ENCODE measurements at places on chromosomes 5 and 9.

GRCh38 chr5:117497601-117498000 lies 923.0 kb upstream of the SEMA6A start:
- no peak for DNase-seq

DNA sequence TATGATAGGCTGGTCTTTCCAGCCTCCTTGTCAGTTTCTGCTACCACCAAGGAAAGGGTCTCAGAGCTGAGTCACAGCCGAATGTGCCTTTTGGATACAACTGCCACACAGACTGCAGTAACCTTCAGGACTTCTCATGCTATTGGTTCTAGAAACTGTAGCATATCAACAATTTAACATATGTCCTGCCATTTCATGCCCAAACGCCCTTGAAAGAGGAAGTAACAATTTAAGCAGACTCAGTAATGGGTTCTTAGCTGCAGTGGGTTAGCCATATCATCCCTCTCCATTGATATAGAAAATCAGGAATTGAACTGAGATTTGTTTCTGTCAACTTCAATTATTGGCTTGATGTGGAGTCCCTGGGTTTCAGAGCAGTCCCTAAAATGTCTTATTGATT lies 4.1 kb upstream of the CLK4 start:
- DNase-seq, result no peak

DNA sequence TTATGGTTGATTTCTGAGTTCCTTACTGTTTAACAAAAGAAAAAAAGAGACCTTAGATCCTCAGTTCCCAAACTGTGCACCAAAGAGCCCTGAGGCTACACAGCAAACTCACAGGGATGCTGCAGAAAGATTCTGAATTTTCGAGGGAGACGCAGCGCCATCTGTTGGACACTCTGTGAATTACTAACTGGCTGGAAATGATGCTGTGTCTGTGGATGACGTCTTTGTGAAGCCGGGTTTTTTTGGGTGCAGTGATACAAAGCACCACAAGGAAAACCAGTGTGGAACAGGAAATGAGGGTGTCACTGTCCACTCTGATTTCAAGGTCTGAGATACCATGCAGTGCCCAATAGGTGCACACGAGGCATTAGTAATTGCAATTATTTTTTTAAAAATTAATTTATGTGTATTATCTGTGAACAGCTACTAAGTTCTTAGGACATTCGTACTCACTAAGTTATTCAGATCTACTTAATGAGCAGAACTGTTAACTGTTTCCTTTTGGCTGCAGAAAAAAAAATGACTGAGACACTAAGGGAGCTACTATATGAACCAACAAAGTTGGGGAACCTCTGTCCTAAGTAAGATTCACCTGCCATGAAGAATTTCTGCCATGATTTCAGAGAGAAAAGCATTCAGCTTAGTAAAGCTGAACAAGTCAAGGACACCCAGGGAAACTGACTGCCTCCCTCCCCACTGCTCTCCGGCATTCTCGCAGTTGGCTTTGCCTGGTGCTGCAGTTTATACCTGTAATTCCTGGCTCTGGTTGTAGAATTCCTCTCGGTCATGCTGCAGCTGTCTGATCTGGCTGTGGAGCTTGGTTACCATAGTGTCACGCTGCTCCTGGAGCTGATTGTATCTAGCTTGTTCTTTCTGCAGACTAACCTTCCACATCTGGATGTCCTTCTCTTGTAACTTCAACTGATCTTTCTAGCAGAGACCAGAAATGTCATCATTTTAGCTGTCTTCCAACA lies 23.4 kb downstream of the SPACA9 start:
- DNase-seq, result peak; percentile 81

- DNase-seq, result no peak
These were observed 96.0 kb downstream of the GPR21 start for GRCh38 chr9:123129423-123129822.

- no peak for DNase-seq
These were observed 153.8 kb downstream of the HCN1 start for GRCh38 chr5:45542421-45542820.

- DNase-seq, result no peak
These were observed 792 bp downstream of the NTMT1 start for GRCh38 chr9:129626625-129627284.

DNA sequence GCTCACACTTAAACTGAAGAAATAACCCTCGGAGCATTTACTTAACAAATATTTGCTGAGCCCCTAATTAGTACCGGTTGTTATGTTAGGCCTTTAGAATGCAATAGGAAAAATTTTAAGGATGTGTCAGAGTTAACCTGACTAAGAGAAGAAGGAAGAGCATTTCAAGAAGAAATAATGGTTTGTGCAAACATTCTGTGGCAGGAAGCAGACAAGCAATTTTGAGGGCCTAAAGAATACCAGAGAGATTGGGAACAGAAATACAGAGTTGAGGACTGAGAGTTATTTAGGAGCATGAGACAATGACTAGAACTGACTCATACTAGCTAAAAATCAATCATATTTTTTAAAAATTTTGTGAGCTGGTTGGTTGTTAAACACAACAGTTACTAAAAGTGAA lies 218.8 kb downstream of the PRR16 start:
- DNase-seq, result no peak

- DNase-seq, result peak; percentile 75
These were observed 10.0 kb downstream of the S1PR3 start for GRCh38 chr9:89000973-89001916.

DNA sequence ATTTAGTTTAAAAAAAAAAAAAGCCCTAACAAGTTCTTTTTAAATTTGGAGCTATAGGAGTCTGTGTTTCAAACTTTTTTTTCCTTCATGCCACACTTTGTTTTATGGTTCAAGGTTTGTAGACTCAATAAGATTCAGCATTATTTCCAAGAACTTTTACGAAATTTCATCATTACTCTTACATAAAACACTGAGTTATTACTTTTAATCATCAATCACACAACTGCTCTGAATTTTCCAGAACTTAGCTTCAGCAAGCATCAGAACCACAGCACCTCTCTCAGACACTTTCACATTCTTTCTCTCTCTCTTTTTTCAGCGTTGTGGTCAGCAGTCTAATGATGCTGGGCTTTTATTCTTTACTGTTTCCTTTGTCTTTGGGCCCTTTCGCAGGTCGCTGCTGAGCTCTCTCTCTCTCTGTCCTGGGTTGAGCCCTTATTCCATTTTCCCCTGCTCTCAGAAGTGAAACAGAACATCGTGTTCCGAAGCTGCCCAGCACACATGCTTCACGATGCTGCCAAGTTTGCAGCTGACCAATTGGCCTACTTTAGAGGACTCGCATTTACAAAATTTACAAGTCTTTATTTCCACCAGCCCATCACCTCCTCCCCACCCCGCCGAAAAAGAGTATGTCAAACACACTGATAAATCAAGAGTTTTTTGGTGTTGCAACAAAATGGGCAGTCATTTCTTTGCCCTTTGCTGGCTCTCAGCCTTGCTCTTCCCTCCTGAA lies 44.6 kb upstream of the PIK3R1 start:
- no peak for DNase-seq

DNA sequence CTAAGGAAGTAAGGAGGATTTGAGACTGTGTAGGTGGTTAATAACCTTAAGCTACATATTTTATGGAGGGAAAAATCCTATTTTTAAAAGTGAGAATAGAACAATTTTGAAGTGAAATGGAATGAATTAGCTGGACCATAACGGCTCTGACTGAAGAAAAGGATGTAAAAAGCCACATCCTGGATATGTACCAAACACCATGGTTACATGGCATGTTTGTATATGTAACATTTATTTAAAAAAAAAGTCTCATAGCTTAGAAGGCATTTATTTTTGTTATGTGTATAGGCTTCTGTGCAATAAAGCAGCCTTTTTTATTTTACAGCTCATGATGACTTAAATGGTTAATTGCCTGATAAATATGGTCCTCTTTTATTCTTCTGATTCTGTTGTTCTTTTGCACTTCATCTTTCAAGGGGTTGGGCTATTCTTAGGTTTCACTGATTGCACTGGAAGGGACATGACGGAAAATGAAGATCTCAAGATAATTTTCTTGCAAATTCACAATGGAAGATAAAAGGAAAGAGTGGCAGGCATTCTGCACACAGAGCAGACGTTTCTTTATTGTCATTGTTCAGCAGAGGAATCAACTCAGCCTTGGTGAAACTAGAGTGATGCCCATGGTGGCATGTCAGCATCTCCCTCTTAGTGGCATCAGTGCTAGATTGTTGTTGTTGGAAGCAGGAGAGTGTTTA lies 63.1 kb downstream of the DOCK8 start:
- DNase-seq, result no peak

- DNase-seq, result no peak
These were observed 13.2 kb upstream of the GFPT2 start for GRCh38 chr5:180366326-180366725.

GRCh38 chr5:39394946-39395345 lies 29.8 kb downstream of the DAB2 start:
- DNase-seq, result no peak

- no peak for DNase-seq
These were observed 66.3 kb upstream of the TNFAIP8 start for GRCh38 chr5:119289438-119290044.

- no peak for DNase-seq
These were observed 9.4 kb downstream of the B4GALT7 start for GRCh38 chr5:177609076-177610059.

- DNase-seq, result no peak
These were observed 849.8 kb upstream of the CDH6 start for GRCh38 chr5:30343707-30344106.

- no peak for DNase-seq
These were observed 37.4 kb upstream of the TTC1 start for GRCh38 chr5:159971514-159971913.

DNA sequence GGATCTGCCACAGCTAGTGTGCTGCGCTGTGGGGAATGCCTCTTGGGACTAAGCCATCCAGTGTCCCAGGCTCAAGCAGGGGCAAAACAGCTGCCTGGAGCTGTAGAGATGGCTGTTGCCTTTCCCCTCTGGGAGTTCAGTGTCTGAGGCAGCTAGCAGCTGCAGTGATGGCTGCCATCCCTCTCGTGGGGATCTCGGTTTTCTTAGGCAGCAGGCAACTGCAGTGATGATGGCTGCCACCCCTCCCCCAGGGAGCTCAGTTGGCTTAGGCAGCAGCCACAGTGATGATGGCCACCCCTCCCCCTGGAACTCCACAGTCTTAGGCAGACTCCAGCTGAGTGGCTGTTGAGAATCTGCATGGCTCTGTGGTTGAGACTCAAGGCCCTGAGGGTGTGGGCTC lies 1389.2 kb upstream of the NUDT12 start:
- no peak for DNase-seq

DNA sequence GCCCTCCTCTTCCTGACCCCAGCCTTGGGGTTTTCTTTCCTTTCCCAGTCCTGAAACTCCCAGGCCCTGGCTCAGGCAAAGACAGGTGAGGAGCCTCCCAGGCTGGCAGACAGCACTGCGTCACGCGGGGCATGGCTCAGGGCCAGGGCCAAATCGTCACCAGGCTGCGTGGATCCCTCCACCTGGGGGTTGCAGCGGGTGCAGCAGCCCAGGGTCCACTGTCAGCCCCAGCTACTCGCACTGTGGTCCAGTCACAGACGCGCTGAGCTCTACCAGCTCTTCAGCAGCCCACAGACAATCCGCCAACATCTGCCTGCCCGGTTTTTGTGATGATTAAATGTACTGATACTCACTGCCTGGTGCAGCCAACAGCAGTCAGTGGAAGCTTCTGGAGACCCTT lies 12.1 kb downstream of the FAM78A start:
- no peak for DNase-seq

- no peak for DNase-seq
These were observed 568.1 kb downstream of the CTNND2 start for GRCh38 chr5:11335881-11336760.

GRCh38 chr9:113675475-113675941 lies 200.6 kb upstream of the ZNF618 start:
- DNase-seq, result peak; percentile 63

DNA sequence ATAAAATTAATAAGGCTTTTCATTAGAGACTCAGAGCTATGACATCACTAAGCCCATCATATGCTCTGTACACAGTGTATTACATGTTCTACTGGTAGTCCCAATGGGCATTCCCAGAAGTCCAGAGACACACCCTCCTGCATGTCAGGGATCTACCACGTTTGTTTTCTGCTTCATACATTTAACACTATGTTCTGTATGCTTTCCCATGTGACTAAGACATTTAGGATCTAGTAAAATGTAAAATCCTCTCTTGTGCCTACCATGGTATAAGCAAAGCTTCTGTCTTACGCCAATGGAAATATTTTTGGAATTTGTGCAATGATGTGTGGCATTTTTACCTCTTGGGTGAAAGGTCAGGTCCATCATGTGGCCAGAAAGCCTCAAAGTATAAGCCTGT lies 192.4 kb downstream of the ADAMTSL1 start:
- DNase-seq, result no peak

DNA sequence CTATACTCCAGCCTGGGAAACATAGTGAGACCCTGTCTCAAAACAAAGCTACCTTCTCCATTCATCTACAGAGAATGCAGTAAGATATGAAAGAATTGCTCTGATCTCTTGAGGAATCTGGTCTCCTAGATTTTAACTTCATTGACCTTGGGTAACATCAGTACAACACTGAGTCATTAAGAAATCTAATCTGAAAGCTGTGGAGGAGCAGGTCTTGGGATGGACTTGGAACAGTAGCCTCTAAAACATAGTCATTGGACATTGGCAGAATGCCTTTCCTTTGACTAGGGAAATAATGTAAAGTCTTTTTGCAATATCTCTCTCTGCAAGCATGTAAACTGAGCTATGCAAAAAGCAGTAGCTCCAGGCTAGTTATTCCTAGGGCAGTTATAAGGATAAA lies 58.1 kb downstream of the KCNN2 start:
- no peak for DNase-seq

GRCh38 chr9:4102078-4102477 lies 197.8 kb downstream of the GLIS3 start:
- no peak for DNase-seq

DNA sequence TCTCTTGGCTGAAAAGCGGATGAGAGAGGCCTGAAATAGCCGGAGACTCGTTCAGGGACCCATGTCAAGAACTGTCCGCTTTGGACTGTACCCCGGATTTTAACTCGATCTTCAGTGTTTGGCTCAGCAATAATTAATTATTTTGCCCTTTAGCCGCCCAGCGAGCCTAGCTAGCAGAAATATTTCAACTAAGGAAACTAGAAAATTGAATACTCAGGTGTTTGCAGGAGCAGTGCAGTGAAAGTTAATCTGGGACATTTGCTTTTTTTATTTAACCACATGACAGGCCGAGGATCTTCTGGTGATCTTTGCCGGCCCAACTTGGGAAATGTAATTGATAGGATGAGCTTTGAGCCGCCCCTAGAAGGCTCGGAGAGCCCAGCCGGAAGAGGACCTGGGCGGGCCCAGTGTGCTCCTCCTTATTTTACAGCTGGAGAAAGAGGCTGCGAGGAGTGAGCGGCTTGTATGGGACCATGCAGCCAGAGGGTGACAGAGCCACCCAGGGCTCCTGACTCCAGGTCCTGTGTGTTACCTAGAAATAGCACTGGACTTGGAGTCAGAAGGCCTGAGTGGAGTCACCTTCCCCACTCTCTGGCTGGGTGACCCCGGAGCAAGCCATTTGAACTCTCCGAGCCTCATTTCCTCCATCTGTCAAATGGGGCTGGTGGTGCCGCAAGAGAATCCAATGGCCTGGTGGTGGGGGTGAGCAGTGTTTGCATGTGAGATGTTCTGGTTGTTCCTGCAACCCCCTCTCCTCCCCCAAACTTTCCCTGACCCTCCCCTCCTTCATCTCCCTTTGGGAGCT lies 2.4 kb downstream of the PPARGC1B start:
- DNase-seq, result no peak

GRCh38 chr9:36165826-36166167 lies 3.4 kb upstream of the CCIN start:
- no peak for DNase-seq

GRCh38 chr5:32223972-32224609 lies 50.0 kb upstream of the GOLPH3 start:
- peak; percentile 98 for DNase-seq

- peak; percentile 21 for DNase-seq
These were observed 115.8 kb upstream of the SLIT3 start for GRCh38 chr5:169416583-169417196.

GRCh38 chr5:84392836-84393235 lies 8.2 kb upstream of the EDIL3 start:
- DNase-seq, result no peak

Measured in HTR-8/SVneo (cell line).